Dermis lymphatic vessel endothelial cell (primary cell): ENCODE measurements at places on chromosomes 3 and 15. TPM values are rescaled to one million over a fixed set of nuclear protein-coding genes. Genes with fewer than 3 reads are reported as not detected.

The CADPS gene
- not detected in 2 replicates for total RNA-seq

The ANKRD34C gene
- not detected in 2 replicates for total RNA-seq

The ATP13A5 gene
- total RNA-seq: not detected in 2 replicates

The ERICH6 gene
- total RNA-seq: under 0.01 and 0.09 TPM in 2 replicates

The SERINC4 gene
- 0.11 TPM in 1 of 2 replicates, not detected in the other for total RNA-seq

The GPR62 gene
- under 0.01 TPM in 2 replicates for total RNA-seq

The IGSF10 gene
- under 0.01 TPM in 1 of 2 replicates, not detected in the other for total RNA-seq

The RTP3 gene
- not detected in 2 replicates for total RNA-seq

The P4HTM gene
- total RNA-seq: 3.0 and 3.2 TPM in 2 replicates

The TERC gene
- total RNA-seq: 47.0 and 112 TPM in 2 replicates

The GREM1 gene
- total RNA-seq: 0.09 and 2.1 TPM in 2 replicates

The CEMIP gene
- total RNA-seq: under 0.01 and 0.17 TPM in 2 replicates

The PLA2G4D gene
- not detected in 2 replicates for total RNA-seq

The THBS1 gene
- total RNA-seq: 2,941 and 6,983 TPM in 2 replicates

The THPO gene
- under 0.01 and 0.09 TPM in 2 replicates for total RNA-seq

The MEIS2 gene
- total RNA-seq: 12.2 and 21.6 TPM in 2 replicates

The CLDN18 gene
- total RNA-seq: not detected in 2 replicates

The TRMT10C gene
- 24.1 and 35.7 TPM in 2 replicates for total RNA-seq

The AADACL2 gene
- not detected in 2 replicates for total RNA-seq

The TMOD2 gene
- total RNA-seq: 41.9 and 42.2 TPM in 2 replicates

The MYRIP gene
- total RNA-seq: 8.9 and 10.1 TPM in 2 replicates

The MEX3B gene
- total RNA-seq: 2.8 and 7.5 TPM in 2 replicates
